ENCODE measurements at places on chromosomes 6 and 20. TPM values are rescaled to one million over a fixed set of nuclear protein-coding genes. Genes with fewer than 3 reads are reported as not detected.

Gene ANGPT4
- total RNA-seq, result not detected

DNA sequence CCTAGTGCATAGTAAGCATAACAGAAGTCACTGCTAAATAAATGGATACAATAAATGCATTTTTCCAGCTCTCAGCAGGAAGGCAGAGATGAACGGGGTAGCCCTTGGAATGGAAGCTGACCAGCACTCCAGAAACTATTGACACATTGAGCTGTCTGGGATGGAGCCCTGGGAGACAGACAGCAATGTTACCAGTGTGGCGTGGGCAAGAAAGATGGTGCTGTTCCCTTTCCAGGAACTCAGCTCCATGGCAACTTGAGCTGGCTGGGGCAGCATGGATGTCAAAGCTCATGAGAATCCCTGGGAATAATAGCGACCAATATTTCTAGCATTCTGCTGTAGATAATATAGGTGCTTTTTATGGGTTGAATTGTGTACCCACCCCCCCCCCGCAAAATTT, 104.3 kb upstream of the PTPRT start:
- DNase-seq, result no peak

DNA sequence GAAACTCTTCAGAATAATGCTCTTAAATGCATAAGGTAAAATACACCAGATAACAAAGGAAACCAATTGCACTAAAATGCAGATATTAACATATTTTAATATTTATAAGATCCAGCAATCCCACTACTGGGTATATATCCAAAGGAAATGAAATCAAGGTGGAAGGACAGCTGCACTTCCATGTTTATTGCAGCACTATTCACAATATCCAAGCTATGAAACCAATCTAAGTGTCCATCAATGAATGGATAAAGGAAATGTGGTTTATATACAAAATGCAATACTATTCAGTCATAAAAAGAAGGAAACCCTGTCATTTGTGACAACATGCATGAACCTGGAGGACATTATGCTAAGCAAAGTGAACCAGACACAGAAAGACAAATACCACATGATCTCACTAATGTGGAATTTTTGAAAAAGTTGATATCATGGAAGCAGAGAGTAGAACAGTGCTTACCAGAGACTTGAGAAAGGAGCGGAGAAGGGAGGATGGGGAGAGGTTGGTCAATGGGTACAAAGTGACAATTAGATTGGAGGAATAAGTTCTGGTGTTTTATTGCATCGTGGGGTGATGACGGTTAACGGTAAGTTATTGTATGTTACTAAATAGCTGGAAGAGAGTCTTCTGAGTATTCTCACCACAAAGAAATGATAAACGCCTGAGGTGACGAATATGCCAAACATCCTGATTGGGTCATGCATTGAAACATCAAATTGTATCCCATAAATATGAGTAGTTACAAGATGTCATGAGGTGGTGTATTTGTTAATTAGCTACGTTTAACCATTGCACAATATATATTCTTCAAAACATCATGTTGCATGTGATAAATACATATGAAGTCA, 37.9 kb upstream of the RNF24 start:
- DNase-seq, result no peak

GRCh38 chr6:20126789-20127653, 85.2 kb downstream of the MBOAT1 start:
- peak; percentile 46 for DNase-seq

DNA sequence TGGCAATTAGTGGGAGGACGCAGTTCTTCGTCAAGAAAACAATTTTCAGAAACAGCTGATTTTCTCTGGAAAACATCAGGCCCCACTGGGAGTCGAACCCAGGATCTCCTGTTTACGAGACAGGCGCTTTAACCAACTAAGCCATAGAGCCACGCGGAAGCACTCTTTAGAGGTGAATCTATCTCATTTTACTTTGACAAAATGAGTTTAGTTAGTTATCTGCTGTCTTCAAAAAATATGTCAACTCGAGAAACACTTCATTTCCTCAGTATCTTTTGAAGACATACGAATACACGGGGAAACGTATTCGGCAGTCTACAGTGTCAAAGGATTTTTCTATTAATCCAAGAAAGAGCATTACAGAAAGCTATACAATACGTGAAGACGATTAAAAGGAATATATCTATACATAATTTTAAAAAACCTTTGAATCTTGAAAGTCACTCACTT, 26.7 kb downstream of the GPX6 start:
- no peak for DNase-seq

DNA sequence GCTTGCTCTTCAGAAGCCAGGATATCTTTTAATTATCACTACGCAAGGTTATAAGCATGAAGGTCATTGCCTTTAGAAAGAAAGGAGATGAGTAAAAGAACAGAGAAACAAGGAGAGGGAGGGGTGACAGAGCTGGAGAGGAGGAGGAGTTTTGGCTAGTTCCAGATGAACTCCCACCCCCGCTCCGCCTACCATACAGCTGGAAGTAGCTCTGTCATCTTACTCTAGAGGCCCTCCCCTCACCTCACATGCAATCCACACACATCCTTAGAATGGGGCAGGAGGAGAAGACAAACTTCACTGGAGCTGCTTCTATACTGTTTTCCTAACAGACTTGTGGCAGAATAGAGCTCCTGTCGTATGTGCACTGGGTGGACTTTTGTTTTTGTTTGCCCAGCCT, 144.7 kb downstream of the SCML4 start:
- no peak for DNase-seq

GRCh38 chr6:85360794-85361642, 88.9 kb upstream of the NT5E start:
- DNase-seq, result no peak

DNA sequence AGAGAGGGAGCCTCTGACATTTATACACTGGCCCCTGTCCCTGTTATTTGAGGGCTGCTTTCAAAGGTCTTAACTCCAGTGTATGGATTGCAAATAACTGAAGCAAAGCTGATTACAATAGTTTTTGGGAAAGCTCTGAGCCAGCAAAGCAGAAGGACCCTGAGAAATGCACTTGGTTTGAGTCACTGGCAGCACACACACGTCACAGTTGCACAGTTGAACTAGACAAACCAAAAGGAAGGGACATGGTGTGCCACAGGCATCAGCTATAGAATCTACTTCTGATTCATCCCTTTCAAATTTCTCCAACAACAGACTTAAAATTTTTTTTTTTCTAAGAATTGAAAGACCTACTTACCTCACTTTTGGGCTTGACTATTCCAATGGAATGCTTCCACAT, 56.4 kb downstream of the SNRNP48 start:
- no peak for DNase-seq

DNA sequence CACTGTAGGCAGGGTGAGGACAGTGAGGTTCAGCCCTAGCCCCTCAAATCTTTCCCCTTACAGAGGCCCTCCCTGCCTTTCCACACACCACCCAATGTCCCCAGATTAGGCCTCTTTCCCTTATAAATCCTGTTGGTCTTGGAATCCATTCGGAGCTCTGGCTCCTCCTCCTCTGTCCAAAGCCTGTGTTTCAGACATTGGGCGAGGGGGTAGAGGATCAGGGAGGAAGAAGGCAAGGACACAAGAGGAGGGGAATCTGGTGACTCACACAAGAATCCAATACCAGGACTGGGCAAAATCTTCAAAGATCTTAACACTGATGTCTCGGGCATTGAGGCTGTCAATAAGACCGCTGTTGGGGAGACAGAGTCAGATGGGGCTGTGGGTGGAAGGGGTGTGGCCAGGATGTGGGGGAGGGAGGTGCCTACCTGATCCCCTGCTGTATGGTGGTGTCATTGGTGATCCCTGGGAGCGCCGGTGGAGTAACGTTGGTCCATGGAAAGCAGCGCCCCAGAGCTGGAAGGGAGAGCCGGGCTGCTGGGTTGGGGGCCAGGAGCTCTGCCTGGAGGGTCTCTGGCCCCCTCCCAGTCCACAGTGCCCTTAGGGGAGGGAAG, 7.6 kb downstream of the SLC44A4 start:
- no peak for DNase-seq
